Activated CD8-positive, alpha-beta memory T cell treated with anti-CD3 and anti-CD28 coated beads, Interleukin-2, amount 10 ng/mL, durations not matched to agents 7 days and 5 days (primary cell): ENCODE measurements at places on chromosomes 6 and 20.

DNA sequence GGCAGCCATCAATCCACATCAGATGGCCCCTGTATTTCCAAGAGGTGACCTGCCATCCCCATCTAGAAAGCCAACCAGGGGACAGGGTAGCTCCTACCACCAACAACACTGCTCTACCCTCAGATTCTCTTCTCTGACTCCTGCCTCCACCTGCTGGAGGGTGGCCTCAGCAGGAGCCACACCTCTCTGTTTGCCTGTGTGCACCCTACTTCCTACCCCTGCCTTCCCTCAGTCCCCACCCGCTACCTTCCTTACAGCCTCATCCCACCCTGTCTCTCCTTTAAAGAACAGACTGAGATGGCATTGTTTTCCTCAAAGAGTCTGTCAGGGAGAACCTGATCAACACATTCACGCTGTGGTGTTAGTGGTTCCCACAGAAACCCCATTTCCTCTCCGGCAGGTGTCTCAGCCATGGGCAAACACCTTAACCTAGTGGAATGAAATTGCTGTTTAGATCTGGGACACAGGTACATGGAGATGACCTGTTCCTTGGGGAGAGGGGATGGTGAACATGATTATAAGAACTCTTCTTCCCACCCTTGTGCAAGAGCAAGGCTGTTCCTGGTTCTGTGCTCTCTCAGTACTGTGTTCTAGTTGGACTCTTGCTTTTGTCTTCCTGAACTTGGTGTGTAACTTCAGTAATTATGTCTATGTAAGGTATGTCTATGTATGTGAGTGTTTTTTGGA, 1.8 kb downstream of the ENTPD6 start:
- peak; percentile 44 for DNase-seq

DNA sequence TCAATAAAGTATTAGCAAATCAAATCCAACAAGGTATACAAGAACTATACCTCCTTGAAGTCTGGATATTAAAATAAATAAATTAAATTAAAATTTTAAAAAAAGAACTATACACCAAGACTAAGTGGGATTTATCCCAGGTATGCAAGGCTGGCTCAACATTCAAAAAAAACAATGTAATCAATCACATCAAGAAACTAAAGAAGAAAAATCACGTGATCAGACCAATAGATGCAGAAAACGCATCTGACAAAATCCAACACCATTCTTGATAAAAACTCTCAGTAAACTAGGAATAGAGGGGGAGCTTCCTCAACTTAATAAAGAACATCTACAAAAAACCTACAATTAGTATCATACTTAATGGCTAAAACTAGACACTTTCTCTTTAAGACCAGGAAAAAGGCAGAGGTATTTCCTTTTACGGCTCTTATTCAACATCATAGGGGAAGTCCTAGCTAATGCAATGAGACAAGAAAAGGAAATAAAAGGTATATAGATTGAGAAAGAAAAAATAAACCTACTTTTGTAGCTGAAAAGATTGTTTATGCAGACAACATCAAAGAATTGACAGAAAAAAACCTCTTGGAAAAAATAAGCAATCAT, 35.0 kb downstream of the RANBP9 start:
- no peak for DNase-seq

DNA sequence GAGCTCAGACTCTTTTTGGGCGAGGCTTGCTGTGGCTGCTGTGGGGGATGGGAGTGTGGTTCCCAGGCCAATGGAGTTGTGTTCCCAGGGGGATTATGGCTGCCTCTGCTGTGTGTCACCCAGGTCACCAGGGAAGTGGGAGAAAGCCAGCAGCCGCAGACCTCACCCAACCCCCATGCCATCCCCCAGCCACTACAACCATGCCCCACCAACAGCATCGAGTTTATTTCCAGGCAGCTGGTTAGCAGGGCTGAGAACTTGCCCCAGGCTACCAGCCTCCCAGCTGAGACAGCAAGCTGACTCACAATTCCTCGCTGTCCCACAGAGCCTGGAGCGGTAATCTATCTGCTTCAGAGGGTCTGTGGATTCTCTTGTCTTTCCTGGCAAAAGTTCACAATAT, 331.7 kb downstream of the FRK start:
- no peak for DNase-seq

DNA sequence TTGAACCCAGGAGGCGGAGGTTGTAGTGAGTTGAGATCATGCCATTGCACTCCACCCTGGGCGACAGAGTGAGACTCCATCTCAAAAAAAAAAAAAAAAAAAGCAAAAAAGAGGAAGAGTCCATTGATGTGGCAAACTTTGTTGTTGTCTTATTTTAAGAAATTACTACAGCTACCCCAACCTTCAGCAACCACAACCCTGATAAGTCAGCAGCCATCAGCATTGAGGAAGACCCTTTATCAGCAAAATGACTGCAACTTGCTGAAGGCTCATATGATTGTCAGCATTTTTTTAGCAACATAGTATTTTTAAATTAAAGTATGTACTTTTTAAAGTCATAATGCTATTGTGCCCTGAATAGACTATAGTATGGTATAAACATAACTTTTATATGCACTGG, 48.8 kb downstream of the ZFP64 start:
- DNase-seq, result no peak

DNA sequence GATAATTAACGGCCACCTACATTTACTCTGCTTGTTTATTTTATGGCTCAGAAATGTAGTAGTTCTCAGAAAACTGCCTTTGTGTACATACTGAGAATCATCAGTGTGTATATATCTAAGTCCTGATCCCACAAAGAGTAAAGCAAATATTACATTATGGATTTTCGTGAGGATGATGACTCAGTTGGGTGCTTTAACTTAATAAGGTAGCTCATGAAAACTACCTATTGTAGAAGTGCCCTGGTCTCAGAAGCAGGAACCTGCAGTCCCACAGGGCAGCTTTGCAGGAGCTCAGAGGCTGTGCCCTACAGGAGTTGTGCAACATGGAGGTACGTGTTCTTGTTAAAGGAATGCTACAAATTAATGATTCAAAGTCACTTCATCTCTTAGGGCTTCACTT, 108.2 kb downstream of the PLG start:
- DNase-seq, result no peak

- no peak for DNase-seq
These were observed 1076.1 kb upstream of the ADGRB3 start for GRCh38 chr6:67558985-67559384.

- DNase-seq, result no peak
These were observed 162.6 kb downstream of the SYCP2 start for GRCh38 chr20:59770851-59771250.

- no peak for DNase-seq
These were observed 19.9 kb upstream of the BPIFA2 start for GRCh38 chr20:33148040-33148439.

GRCh38 chr20:31712564-31713311, 9.9 kb downstream of the BCL2L1 start:
- DNase-seq, result no peak

DNA sequence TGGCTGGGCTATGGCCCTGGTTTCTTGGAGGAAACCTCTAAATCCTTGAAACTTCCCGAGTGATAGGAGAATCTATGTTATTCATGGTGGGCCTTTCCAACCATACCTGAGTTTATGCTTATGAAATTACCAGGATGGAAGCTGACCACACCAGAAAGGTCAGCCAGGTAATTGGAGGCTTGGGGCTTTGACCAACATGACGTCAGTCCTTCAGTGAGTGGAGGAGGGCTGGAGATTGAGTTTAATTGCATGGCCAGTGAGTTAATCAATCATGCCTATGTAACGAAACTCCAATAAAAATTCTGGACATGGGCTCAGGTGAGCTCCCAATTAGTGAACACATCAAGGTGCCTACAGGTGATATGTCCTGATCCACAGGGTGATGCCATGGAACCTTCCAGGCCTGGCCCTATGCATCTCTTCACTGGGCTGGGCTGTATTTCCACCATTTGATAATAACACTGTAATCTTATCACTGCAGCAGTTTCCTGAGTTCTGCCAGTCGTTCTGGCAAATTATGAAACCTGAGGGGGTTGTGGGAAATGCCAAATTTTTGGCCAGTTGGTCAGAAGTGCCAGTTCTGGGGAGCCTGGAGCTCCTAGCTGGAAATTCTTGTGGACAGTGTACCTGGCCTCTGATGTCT, 106.5 kb downstream of the CDH26 start:
- no peak for DNase-seq
